ENCODE measurements at places on chromosomes 12 and 14.

DNA sequence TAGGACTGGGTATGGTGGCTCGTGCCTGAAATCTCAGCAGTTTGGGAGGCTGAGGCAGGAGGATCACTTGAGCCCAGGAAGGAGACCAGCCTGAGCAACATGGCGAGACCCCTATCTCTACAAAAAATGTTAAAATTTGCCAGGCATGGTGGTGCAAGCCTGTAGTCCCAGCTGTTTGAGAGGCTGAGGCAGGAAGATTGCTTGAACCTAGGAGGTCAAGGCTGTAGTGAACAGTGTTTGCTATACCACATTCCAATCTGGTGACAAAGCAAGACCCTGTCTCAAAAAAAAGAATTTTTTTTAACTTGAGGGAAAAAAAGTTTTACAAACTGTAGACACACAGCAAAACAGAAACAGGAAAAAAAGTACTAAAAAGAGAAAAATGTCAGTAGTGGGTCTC is 2.3 kb upstream of the MAP3K9 start:
- no peak for DNase-seq

DNA sequence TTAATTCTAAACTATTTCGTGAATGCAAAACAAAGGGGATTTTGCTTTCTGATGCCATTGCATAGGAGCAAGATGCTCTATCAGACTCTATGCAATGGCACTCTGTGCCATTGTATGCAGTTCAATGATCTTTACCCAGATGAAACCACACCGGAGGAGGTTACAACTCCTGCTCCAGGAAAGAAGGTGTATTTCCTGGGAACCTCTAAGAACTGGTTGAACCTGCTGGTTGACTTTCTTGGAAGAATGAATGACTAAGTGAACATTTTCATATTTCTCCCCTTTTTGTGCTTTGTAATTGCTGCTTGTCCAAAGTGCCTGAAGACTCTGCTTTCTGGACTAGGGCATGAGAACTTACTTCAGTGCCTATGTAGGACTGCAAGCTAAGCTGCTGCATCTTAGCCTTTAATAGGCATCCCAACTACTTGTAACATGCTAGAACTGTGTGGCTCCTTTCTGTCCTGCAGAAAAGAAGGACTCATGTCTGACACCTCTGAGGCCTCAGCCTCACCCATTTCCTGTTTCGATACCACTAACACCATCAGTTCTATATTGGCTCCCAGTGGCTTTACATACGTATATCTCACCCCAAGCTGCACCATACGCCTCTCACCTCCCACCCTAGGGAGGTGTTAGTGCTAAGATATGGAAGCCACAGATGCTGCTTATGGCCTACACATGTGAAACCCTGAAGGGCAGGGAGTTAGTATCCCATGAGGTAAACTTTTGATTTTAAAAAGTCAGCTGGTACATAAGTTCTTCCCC is 193.5 kb upstream of the CNOT2 start:
- peak; percentile 18 for DNase-seq

DNA sequence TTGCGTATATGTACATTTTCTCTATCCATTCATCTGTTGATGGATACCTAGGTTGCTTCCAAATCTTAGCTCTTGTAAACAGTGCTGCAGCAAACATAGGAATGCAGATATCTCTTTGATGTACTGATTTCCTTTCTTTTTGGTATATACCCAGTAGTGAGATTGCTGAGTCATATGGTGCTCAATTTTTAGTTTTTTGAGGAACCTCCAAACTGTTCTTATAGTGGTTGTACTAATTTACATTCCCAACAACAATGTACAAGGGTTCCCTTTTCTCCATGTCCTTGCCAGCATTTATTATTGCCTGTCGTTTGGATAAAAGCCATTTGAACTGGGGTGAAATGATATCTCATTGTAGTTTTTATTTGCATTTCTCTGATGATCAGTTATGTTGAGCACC is 44.3 kb downstream of the PELI2 start:
- DNase-seq, result peak; percentile 35

- no peak for DNase-seq
These were observed 3.1 kb upstream of the KIF26A start for GRCh38 chr14:104135121-104135903.

DNA sequence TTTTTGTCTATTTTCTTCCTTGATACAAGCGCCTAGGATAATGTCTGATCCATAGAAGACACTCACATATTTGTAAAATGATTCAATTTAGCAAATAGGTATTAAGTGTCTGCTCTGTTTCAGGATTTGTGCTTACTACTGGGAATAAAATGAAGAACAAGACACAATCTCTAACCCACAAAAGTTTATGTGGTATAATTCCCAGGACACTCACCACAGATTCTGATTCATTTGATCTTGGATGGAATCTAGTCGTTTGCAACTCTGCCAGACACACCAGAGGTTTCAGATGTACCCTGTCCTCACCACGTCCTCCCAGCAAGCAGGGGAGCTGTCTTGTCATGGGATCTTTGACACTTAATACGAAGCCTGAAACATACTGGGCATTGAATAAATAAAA is 208.3 kb downstream of the LRIG3 start:
- no peak for DNase-seq

- DNase-seq, result no peak
These were observed 25.4 kb downstream of the PSMC1 start for GRCh38 chr14:90281756-90282155.

DNA sequence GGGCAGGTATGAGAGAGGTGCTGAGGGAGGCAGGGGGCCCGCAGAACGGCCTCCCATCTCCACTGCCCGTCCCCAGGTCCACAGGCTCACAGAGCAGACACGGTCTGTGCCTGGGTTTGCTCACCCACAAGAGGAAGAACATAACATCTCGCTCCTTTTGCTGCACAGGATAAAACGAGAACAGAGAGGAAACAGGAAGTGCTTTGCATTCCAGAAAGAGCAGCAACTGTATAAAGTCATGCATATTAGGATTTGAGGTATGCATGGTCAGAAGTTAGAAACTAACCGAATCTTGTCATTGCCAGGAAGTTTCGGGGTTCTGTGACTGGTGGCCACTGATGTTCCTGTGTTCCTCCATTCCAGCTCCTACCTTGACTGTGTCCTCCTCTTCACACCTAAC is 25.0 kb downstream of the NTF3 start:
- DNase-seq, result peak; percentile 7

GRCh38 chr14:73311708-73312030 is 74.4 kb downstream of the PAPLN start:
- DNase-seq, result no peak

GRCh38 chr12:57803319-57803893 is 15.1 kb downstream of the AVIL start:
- peak; percentile 54 for DNase-seq

DNA sequence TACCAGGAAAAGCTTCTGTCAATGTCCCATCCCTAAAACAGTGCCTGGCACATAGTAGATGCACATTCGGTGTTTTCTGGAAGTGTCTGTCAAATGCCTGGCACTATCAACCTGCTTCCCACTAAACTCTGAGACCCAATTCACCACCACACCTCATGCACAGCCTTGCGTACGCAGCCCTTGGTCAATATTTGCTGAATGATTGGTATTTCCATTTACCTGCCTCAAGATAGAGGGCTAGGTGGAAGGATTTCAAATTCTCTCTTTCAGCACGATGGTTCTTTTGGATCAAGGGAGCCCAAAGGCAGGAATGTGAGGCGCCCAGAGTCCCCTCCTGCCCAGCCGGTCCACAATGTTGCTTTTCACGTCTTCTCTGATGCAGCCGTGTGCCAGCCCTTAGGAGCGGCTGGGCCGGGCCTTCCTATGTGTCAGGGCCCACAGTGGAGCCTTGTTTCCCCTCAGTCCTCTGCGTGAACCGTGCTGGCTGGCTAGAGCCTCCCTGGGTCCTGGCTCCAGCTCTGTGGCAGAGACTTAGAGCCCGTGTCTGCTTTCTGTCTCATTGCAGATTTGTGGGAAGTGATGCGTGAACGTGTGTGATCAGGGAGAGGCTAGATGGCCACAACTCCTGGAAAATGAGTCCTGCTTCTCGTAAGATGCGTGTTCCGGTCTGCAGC is 99.9 kb upstream of the RFLNA start:
- DNase-seq, result no peak

DNA sequence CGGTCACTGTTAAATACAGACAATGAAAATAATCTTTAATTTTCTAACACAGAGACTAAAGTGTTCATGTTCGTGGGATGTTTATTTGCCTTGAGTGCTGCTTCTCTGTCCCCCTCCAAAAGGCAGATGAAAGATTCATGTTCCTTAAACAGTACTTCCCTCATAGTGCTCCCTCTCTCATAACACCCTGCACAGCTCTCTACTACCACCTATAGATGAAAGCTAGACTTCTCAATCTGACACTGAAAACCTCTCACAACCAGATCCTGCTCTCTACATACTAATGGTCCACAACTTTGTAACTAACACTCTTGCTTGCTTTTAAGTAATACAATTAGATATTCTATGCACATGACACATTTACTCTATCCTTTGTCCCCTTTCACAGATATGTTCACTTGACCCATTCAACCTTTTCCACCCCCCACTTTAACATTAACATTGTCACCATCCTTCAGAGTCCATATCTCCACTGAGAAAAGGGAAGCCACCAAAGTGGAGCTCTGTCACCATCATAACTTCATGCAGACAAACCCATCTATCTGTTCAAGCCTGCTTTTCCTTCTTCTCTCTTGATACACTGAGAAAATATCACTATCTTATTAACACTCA is 266.4 kb upstream of the USP15 start:
- DNase-seq, result peak; percentile 85

DNA sequence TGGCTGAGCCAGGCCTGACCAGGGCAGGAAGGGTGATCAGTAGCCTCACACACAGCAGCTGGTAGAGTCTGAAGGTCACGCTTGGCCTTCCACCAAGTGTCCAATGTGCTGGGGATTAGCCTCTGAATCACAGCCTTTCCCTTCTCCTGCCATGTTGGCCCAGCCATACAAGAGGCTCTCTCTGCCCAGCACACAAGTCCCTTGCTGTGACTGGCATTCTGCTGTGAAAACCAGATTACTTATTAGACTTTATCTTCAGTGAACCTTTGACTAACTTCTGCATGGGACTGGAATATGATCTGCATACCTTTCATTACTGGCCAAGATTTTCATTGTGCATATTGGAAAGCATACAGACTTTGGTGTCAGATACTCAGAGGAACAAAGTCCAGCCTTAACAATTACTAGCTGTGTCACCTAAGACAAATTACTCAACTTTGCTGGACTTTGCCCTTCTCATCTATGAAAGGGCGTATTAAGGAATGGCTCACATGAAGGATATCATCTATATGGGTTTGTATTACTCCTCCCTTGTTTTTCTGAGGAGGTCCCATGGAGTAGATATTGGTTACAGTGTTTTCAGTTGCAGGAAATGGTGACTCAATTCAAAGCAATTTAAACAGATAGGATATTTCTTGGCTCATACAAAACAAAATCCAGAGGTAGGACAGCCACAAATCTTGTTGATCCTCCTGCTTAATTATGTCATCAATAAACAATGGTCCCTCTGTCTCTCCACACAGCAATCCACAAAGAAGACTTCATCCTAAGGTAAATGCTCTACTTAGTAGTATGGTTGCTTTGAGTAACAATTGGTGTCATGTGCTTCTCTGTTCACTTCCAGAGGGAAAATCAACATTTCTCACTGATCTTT is 99.6 kb downstream of the DYRK2 start:
- DNase-seq, result no peak

GRCh38 chr12:125283521-125283920 is 218.3 kb downstream of the AACS start:
- DNase-seq, result no peak

- no peak for DNase-seq
These were observed 38.4 kb downstream of the MVK start for GRCh38 chr12:109612003-109612402.

DNA sequence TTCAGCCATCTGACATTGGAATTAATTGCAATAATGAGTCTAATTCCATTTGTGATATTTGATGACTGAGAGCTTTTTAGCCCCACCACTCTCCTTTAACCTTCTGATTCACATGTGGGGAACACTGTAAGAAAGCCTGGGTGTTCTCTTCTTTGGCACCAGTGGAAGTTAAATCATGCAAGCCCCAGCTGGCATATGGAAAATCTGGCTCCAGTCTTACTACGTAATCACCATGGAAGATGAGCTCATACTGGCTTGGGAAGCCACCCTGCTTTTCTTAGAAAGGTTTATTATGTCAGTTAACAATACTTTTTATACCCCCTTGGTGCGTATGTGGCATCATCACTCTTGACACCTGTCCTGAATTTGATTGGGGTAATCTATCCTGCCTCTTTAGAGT is 479.3 kb downstream of the SLC16A7 start:
- DNase-seq, result no peak

DNA sequence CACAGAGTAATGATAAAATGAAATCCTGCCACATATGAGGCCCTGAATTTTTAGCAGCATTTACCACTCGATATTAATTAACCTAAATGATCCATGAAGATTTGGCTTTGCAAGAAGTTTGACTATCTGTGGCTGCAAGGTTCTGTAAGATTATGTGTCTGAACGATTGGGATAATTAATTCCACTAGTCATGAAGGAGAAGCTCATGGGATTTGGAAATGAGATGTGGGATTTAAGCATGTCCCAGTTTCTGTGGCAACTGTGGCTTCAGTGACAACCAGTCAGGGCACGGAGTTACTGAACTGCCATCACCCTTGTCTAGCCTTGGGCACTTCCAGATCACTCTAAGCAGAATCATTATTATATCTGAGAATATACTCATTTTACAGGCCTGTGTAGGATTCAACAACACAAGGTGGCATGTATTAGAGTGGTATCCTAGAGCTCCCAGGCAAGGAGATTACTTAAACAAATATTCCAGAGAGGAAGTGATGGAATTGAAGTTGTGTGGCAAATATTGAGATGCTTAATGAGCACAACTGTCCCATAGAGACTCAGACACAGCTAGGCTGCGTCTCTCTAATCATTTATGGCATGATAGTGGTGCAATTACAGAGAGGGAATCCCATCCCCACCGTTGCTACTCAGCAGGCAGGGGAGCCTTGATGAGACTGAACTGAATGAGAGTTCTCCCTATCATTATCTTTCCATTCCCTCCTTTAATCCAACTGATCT is 205.0 kb upstream of the KRR1 start:
- DNase-seq, result no peak

GRCh38 chr14:101047326-101047725 is 143.8 kb upstream of the RTL1 start:
- no peak for DNase-seq

- peak; percentile 57 for DNase-seq
These were observed 5.9 kb upstream of the BHLHE41 start for GRCh38 chr12:26130728-26131127.

Measured in inflammatory macrophage treated with lipopolysaccharide for 1 hour (primary cell).